ENCODE measurements at places on chromosomes 3 and 15. TPM values are rescaled to one million over a fixed set of nuclear protein-coding genes. Genes with fewer than 3 reads are reported as not detected.
A peak's percentile ranks its signal among the peaks of the same experiment; 100 is the strongest.

DUT gene
- polyA plus RNA-seq, result 45.4 TPM

FHIT gene
- 16.5 TPM for polyA plus RNA-seq

CACNA1D gene
- 0.06 TPM for polyA plus RNA-seq

ESYT3 gene
- 1.0 TPM for polyA plus RNA-seq

ACTRT3 gene
- 0.68 TPM for polyA plus RNA-seq

PLIN1 gene
- polyA plus RNA-seq, result 11.8 TPM

EOMES gene
- polyA plus RNA-seq, result 0.04 TPM

IL17RD gene
- 1.4 TPM for polyA plus RNA-seq

CDV3 gene
- polyA plus RNA-seq, result 163 TPM

MUSTN1 gene
- 31.0 TPM for polyA plus RNA-seq

KPNA4 gene
- polyA plus RNA-seq, result 29.1 TPM

GOLGA6C gene
- not detected for polyA plus RNA-seq

OR5K3 gene
- polyA plus RNA-seq, result not detected

CISH gene
- polyA plus RNA-seq, result 30.1 TPM

TNFSF10 gene
- 18.3 TPM for polyA plus RNA-seq

GRCh38 chr15:98823012-98823458, 174.7 kb downstream of the IGF1R start:
- no peak for DNase-seq

GRCh38 chr15:81024265-81024872, 23.6 kb downstream of the TLNRD1 start:
- DNase-seq, result no peak

- DNase-seq, result no peak
These were observed 23.3 kb upstream of the ATP1B3 start for GRCh38 chr3:141853081-141853601.

DNA sequence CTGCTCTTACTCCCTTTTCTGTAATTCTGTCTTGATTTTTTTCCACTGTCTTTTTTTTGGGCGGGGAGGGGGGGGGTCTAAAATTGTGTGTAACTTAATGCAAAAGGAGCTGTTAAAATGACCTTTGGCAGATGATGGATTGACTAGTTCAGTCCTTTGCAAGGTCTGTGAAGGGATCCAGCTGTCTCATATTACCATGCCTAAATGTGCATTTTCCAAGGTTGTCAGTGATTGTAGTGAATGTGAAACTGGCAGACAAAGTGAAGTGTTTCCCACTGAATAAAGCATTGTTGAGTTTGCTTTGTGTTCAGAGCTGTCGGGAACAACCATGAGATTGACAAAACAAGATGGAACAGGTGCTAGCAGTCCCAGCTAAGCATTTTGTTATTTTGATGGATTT, 110.1 kb upstream of the SKOR1 start:
- no peak for DNase-seq

- DNase-seq, result no peak
These were observed 15.8 kb downstream of the SCG5 start for GRCh38 chr15:32657198-32657883.

- DNase-seq, result no peak
These were observed 269.3 kb downstream of the TBL1XR1 start for GRCh38 chr3:176927706-176928581.

- no peak for DNase-seq
These were observed 156.6 kb upstream of the IL12A start for GRCh38 chr3:159832024-159832423.

DNA sequence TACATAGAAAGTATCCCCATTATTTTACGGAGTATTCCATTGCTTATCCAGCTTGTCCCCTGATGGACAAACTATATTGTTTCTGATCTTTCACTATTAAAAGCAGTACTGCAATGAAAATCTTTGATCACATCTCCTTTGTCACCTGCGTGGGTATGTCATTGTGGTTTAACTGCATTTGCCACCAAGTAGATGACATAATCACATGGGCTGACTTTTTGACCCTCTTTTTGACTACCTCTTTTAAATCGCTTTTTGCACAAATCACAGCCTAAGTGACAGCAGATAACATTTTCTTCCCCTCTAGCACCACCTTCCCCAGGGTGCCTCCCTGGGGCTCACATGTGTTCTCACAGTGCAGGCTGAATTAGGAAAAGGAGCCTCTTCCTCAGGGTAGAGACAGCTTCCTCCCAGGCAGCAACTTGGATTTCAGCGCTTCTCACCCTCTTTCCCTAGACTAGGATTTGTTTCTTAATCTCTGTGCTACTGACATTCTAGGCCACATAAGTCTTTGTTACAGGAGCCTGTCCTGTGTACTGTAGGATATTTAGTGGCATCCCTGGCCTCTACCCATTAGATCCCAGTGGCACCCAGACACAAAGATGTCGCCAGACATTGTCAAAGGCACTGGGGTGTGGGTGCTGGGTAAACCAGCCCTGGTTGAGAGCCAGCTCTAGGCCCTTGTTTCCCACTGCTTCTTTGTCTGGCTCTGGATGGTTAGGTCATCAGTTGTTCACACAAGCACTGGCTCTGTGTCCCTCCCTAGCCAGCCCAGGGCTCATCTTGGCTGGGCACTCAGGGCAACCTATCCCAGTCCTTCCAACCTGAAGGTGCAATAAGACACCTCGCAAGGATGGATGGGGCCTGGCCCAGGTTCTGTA, 1.3 kb upstream of the RBP1 start:
- DNase-seq, result no peak

DNA sequence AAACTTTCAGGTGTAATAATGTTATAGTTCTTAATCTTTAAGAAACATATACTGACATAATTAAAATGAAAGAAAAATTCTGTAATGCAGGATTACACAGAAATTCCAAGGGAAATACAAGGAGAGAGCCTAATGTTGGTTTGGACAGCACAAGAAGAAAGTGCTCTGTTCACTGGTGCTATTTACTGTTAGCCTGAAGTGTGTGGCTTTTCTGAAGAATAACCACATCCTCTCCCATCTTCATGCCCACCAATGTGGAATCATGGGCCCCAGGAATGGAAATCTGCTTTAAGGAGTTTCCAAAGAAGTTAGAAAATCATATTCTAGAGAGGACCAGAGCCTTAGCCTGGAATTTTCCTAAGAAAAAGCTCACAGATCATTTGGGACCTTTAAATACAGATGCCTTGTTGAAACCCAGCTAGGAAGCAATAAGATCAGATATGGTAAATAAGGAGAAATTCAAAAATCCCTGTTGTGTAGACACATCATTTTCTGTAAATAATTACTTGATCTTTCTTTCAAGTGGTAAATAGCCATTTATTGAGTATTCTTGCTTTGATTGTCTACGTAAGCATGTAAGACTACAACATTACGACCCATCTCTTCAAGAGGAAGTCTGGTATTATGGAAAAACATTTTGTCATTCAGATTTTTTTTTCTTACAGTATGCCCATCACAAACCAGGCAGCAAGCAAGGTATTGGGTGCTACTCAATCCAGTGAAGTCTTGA, 10.3 kb upstream of the USP50 start:
- DNase-seq, result no peak

DNA sequence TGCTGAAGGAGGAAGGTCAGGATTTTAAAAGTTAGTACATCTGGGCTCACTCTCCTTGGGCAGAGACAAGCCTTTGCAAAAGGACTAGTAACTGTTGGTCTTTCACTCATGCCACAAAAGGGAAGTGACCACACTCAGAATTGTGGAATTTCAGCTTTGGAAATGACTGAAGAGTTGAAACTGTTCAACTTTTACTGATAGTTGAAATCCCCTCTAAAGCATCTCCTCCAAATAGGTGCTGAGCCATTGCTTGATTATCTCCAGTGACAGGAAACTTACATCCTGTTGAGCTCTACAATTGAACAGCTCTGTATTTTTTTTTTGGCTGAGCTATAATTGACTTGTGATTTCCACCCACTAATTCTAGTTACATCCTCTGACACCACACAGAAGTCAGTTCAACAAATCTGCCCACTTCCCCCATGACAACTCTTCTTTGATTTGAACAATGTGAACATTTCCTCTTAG, 254.8 kb upstream of the TPRG1 start:
- no peak for DNase-seq

- no peak for DNase-seq
These were observed 2.4 kb upstream of the TMEM89 start for GRCh38 chr3:48623851-48624547.

- DNase-seq, result no peak
These were observed 101.6 kb downstream of the ZIC4 start for GRCh38 chr3:147304756-147305155.

- peak; percentile 74 for DNase-seq
These were observed at the start of gene MAN2A2 for GRCh38 chr15:90902840-90903732. Gene MAN2A2 (plus strand): TSS chr15:90903302. CDS start chr15:90904208, 906 bp downstream.

- DNase-seq, result no peak
These were observed 11.3 kb downstream of the SLCO2A1 start for GRCh38 chr3:134018406-134018805.

GRCh38 chr3:41726891-41727290, 235.0 kb downstream of the ULK4 start:
- DNase-seq, result no peak

DNA sequence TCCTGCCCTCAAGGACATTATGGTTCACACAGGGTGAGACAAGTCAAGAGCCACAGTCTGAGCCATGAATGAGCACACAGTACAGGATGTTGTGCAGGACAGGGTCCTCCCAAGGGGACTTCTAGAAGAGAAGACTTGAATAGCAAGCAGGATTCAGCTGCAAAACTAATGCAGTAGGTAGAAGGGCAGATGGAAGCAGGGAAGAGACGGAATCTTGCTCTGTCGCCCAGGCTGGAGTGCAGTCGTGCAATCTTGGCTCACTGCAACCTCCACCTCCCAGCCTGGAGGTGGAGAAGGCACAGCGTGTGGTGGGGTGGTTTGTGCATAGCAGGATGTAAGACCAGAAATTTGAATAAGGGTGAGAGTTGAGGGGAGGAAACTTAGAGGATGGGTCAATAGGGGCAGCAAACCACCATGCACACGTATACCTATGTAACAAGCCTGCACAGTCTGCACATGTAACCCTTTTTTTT, 8.0 kb downstream of the BCL2L10 start:
- no peak for DNase-seq
